ENCODE measurements at places on chromosomes 12 and 14.

GRCh38 chr12:12585115-12585863 is 22.6 kb upstream of the DUSP16 start:
- DNase-seq: no peak

- DNase-seq: no peak
Measured at GRCh38 chr12:76337583-76337982, 10.6 kb downstream of the BBS10 start.

DNA sequence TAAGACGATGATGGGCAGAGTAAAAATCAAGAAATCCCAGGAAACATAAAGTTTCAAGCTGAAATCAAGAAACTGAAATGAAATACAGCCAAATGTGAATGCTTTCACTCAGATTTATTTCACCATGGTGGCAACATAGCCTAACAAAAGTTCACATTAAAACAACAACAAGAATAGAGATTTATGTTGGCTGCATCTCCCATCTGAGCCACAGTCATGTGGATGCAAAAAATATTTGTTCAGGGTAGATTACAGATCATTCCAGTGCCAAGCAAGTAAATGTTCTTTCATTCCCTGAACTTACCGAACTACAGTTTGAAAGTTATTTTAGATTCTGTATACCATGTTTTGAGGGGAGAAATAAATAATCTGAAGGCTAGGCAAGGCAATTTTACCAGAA is 159.9 kb upstream of the TMTC1 start:
- DNase-seq: no peak

- DNase-seq: no peak
Measured at GRCh38 chr12:47078733-47079467, 521 bp upstream of the PCED1B start.

GRCh38 chr12:91562476-91562875 is 379.9 kb upstream of the DCN start:
- no peak for DNase-seq

DNA sequence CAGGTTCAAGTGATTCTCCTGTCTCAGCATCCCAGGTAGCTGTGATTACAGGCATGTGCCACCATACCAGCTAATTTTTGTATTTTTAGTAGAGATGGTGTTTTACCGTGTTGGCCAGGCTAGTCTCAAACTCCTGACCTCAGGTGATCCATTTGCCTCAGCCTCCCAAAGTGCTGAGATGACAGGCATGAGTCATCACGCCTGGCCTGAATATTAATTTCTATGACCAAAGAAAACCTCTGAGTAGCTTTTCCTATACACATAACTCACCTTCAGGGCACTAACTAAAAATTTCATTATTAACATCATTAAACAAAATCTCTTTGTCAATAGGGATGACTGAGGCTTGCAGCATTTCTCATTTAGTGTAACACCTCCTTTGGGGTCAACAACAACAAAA is 259.6 kb upstream of the KRR1 start:
- DNase-seq: no peak

- DNase-seq: no peak
Measured at GRCh38 chr12:64083285-64084210, 138.5 kb downstream of the KICS2 start.

DNA sequence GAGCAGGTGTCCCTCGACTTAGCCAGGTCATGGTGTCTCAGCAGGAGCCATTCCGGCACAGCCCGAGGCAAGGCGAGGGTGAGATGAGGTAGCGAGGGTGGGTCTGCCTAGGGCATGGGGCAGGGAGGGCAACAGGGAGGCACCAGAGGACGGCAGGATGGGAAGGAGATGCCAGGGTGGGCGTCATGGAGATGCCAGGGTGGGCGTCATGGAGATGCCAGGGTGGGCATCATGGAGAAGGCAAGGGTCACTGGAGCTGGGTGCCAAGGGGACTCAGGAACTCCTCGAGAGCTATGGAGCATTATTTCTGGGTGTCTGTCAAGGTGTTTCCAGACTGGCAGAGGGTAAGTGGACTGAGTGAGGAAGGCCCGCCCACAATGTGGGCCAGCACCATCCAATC is 7.4 kb downstream of the DEGS2 start:
- DNase-seq: no peak

DNA sequence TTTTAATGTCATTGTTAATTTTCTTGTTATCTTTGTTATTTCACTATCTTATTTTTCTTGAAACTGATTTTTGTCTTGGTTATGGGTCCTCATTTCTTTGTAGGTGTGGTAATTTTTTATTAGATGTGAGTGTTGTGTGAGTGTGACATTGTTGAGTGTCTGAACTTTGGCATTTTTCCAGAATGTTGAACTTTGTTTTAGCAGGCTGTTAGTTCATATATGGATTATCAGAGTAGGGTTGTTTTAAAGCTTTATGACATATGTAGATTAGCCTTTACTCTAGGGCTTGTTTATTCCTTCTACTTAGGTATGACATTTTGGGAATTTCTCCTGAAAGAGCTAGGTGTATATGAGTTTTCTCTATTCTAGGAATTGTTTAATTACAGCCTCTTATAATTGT is 103.9 kb downstream of the ARID2 start:
- no peak for DNase-seq

DNA sequence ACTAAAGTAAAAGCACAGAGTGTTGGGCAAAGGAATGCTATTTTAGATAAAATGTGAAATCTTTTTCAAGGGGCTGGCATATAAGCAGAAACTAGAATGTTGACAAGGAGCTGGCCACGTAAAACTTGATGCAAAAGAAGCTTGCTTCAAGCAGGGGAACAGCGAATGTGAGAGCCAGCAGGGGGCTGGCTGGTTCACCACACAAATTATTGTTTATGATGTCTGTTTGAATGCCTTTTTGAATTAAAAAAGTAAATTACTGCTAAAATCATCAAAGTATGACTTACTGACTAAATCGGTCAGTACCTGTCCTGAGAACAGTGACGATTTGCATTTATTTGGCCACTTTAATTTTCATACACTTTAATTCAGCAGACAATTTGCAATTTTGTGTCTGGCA is 38.9 kb upstream of the TMTC2 start:
- no peak for DNase-seq

DNA sequence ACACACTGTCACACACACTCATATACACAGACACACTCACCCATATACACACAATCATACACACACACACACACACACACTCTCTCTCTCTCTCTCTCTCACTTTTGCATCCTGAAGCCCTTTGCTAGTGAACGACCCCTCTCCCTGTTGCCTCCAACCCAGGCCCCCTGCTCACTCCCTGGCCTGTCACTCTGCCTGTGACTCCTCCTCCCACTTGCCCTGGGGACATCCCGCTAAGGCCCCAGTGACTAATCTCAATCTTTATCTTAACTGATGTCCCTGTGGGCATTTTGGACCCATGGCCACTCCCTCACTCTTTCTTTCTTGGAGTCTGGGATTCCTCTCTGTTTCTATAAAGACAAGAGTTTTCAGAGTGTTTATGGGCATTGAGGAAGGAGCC is 10.9 kb upstream of the DLK1 start:
- no peak for DNase-seq

- DNase-seq: no peak
Measured at GRCh38 chr14:53908416-53908815, 48.2 kb downstream of the BMP4 start.

- no peak for DNase-seq
Measured at GRCh38 chr14:65453807-65454480, 41.4 kb downstream of the FUT8 start.

DNA sequence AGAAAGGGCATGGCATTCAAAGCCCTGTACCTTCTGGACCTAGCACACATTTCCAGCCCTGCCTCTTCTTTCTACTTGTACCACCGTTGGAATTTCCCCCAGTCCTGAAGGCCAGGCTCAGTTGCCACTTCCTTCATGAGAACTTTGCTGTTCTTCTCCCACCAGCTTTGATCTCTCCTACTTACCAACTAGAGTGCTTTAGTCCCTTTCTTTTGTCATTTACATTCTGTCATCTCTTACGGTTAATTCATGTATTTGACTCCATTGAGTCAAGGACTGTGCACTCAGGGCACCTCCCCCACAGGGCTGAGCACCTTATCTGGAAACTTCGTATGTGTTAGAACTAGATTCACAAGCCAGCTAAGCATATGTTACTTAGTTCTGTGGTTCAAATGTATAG is 26.3 kb downstream of the BICDL1 start:
- DNase-seq: peak; percentile 46

- DNase-seq: no peak
Measured at GRCh38 chr14:71665157-71665556, 267.1 kb upstream of the RGS6 start.
